ENCODE measurements at places on chromosomes 6 and 20.

- no peak for DNase-seq
These were observed 60.4 kb downstream of the TMEM200A start for GRCh38 chr6:130426066-130426721.

- DNase-seq: no peak
These were observed 404 bp downstream of the SLC22A23 start for GRCh38 chr6:3456395-3456897.

DNA sequence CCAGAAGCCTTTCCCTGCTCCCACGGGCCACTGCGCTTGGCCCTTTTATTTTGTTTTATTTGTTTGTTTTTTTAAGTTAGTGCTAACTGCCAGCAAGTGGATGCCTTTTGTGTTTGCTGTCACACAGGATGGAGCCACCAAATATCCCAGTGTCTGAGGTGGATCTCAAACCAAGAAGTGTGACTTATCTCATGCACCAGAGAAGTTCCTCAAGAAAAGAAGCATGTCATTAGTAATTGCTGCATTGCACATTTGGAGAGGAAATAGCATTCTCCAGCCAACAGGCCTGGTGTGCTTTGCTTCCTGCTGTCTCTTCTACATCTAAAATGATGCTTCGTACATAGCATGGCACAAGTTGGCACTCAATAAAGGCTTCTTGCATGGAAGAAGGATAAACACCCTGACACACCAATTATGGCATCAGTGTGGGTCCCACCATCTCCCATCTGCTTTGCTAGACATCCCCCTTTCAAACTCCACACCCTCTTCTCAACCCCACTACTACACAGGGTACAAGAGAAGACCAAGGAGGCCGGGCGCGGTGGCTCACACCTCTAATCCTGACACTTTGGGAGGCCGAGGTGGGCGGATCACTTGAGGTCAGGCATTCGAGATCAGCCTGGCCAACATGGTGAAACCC is 1.9 kb upstream of the ATP9A start:
- no peak for DNase-seq

- DNase-seq: no peak
These were observed 176.5 kb upstream of the GJE1 start for GRCh38 chr6:141956046-141956761.

DNA sequence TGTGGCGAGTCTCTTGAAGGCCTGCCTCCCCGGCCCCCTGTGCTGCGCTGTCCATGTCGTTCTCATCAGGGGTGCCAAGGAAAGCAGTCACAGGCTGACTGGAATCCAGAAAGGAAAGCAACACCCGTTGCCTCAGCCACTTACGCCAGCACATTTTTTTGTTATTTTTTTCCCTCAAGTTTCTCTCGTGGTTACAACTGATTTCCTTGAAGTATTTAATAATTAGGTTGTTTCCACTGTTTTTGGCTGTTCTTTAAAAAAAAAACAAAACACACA is 17.9 kb upstream of the SLC22A1 start:
- no peak for DNase-seq

DNA sequence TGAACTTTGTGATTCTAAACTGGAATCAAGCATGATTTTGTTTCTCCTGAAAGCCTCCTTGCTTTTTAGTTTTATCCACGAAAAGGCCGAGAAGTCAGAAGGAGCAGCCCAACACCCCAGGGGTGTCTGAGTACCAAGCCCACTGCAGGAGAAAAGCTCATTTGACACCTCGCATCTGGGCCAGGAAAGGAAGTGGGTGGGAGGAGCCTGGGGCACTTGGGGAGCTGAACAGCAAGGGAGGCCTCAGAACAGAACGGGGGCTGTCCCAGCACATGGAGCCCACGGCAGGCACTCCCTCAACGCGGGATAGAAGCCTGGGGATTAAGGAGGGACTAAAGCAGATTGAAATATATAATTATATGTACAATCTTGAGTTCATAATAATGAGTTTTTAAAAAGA is 6.6 kb downstream of the KIF25 start:
- no peak for DNase-seq

DNA sequence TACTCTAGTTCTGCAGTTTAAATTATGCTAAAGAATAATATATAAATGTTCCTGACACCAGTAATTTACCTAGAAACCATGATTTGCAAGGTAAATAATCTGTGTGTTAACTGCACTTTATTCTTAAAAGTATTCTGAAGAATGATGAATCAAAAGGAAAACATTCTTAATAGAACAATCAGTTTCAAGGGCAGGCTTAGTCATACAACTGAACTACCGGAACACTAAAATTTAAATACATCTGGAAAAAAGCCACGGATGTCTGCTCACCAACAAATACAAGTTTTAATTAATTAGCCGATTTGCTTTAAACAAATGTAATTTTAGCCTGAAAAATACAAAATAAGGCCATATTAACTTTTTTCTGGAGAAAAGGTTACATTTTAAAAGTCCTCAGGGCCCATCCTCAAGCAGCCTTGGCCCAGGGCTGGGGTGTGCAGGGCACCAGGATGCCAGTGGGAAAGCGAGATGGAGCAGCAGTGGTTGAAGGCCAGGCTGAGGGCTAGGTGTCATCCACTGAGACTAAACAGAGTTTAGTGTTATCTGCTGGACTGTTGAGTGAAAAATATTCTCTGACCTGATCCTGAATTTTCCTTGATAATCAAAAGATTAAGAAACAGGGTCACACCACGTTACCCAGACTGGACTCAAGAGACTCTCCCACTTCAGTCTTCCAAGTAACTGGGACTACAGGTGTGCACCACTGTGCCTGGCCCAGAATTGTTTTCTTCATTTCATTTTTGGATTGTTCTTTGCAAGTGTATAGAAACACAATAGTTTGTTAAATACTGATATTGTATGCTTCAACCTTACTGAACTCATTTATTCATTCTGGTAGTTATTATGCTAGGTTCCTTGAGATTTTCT is 88.2 kb upstream of the DST start:
- no peak for DNase-seq

- no peak for DNase-seq
These were observed 34.3 kb downstream of the FNDC1 start for GRCh38 chr6:159203304-159204005.

GRCh38 chr20:60078351-60079250 is 120.4 kb downstream of the CDH26 start:
- no peak for DNase-seq

DNA sequence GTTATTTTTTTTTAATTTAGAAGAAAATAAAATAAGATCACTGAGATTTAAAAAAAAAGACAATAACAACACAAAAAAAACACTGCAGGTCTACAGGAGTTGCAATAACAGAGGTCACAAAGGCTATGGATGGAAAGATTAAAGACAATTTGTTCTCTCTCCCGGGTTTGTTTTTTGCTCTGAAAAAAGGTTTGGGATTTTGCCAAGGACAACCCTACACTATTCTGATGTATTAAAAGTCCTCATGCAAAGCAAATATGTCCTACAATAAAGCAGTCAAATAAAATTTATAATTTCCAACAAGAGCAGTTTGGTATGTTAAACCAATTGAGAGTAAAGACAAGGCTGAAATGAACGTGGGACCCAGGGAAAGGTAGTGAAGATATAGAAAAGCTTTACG is 55.6 kb downstream of the PTPRK start:
- DNase-seq: no peak

DNA sequence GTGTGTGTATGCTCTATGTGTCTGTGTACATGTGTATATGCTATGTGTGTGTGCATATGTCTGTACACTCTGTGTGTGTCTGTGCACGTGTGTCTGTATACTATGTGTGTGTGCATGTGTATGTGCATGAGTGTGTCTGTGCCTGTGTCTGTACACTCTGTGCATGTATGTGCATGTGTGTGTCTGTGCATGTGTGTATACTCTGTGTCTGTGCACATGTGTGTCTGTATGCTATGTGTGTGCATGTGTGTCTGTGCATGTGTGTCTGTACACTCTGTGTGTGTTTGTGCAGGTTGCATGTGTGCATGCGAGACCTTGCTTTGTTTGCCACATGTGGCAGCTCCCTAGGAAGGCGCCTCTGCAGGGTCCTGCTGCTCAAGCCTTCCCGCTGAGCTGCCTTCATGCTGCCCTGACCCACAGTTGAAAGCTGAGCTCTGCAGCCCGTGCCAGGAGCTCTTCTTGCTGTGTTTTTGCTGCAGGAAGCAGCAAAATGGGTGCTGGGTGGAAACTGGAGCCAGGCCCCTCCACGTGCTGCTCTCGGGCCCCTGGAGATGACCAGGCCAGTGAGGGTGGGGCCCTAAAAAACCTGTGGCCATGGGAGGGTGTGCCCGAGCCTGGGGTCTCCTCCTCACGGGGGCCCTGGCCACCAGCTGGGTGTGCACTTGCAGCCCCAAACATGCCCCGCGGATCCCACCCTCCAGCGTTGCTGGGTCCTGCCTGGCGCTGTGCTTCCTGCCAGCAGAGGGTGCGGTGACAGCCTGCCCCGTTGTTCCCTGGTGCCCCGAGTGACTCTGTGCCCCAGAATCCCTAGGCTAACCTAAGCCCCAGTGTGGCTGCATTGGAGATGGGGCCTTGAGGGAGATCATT is 109.1 kb downstream of the DACT2 start:
- no peak for DNase-seq

DNA sequence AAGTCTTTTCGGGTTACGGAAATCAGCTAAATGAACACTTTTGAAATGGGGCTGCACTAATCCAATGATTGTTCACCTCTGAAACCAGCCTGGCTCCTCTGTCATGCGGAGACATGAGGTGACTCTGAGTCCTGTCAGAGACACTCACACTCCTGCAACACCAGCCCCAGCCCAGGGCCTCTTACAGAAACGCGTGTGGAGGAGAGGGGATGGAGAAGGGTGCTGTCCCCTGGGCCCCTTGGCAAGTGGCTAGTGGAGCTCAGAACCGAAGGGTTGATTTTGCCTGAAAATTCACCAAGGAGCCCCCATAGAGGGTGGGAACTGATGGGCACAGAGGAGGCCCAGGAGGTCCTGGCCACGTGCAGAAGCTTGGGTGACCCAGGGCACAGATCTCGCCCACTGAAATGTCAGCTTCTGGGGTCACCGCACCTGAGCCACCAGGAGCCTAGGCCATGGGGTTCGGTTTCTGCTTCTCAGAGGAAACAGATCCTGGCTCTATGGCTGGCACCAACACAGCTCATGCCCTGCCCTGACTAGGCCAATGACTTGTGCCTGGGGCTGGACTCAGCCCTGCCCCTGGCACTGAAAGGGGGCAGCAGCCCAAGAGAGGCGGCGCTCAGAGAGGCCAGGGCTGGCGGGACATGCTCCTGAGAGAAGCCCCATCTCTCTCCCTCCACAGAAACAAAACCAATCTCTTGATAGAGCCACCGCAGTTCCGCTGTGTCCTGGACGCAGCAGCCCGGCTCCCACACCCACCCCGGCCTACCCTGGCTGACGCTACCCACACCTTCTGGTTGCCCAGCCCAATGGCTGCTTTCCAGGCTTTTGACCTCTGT is 144.7 kb downstream of the ERMARD start:
- no peak for DNase-seq

DNA sequence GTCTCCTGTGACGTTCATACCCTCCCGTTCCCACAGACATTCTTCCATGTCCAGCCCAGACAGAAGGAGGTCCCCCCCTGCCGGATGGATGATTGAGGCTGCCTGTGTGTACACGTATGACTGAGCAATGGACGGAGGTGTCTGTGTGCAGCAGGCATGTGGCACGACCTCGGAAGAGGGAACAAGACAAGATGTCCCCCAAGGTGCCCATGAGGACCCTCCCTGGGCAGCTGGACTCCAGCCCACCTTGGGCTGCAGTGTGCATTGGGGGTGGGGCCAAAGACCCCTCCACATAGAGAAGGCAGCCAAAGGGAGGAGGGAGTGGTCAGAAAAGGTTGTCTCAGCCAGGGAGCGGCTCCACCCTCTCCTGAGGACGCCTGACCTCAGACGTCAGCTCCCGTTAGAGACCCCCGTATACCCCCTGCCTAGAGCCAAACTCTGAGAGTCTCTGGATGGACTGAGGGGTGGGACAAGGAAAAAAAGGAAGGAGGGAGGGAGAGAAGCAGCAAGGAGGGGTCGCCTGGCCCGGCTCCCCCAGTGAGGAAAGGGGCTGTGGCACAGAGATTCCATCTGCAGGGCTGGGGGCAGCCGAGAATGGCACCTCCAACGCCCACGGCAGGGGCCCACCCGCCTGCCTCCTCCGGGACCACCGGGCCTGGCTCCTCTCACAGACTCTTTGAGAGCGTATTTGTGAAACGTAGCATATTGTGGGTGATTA is 92.9 kb upstream of the BHLHE23 start:
- DNase-seq: no peak

Data from OCI-M1 (cell line).